ENCODE measurements at places on chromosomes 3 and 15. TPM values are rescaled to one million over a fixed set of nuclear protein-coding genes. Genes with fewer than 3 reads are reported as not detected.

PDHB gene
- total RNA-seq, result 153 TPM

RGMA gene
- 34.2 TPM for total RNA-seq

PLA2G4D gene
- not detected for total RNA-seq

GAP43 gene
- total RNA-seq, result 22.7 TPM

ADCY5 gene
- total RNA-seq, result 10.2 TPM

GRCh38 chr15:41917767-41918430 is 24.0 kb upstream of the SPTBN5 start:
- no peak for DNase-seq

GRCh38 chr3:16090706-16091105 is 83.8 kb upstream of the GALNT15 start:
- DNase-seq, result no peak

- DNase-seq, result no peak
These were observed 346.2 kb downstream of the GRM7 start for GRCh38 chr3:7207125-7207524.

GRCh38 chr15:47961401-47962090 is 159.2 kb upstream of the SLC24A5 start:
- DNase-seq, result no peak

- DNase-seq, result no peak
These were observed 7.0 kb downstream of the RASL12 start for GRCh38 chr15:65060641-65061397.

All from GM23338 (cell line).